Activated naive CD4-positive, alpha-beta T cell (primary cell): ENCODE measurements at places on chromosomes 4 and X.

- DNase-seq: no peak
These were observed 200.6 kb downstream of the BCOR start for GRCh38 chrX:39896951-39897740.

- DNase-seq: no peak
These were observed 114.0 kb downstream of the IQCM start for GRCh38 chr4:149701435-149702156.

DNA sequence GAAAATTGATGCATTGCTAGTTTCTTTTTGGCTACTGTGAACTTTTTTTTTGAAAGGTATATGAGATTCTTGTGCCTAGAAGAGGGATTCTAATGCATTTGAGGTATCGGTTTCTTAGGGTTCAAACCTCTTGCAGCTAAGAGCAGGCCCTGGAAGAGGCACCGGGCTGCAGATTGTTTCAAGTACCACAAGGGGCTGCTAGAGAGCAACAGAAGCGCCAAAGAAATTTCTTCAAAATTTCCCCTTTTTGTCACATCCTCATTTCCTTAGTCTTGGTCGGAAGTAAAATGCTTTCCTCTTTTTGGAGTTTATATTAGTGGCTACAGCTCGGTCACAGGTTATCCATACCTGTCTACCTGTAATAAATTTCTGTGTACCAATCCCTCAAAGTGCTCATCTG lies 89.8 kb downstream of the PDGFRA start:
- no peak for DNase-seq

DNA sequence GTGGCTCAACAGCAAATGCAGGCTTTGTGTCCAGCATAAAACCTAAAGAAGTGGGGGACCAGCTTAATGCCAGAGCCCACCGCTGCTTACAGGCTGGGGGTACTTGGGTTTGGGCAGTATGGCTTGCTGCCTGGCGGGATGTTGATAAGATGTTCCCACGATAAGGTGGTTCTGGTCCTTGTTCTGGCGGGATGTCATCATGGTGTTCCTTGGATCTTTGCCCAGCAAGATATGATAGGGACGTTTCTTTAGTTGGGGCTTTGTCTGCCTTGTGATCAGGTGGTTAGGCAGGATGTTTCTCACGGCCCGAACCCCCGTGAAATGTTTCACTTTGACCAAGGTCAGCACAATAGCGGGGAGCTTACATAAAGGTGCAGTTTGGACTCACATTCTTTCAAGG lies 35.3 kb downstream of the PNPLA4 start:
- no peak for DNase-seq

- DNase-seq: no peak
These were observed 363.9 kb downstream of the PPP3CA start for GRCh38 chr4:100983426-100983825.
